Endothelial cell of umbilical vein (primary cell): ENCODE measurements at places on chromosomes 6 and 20.

DNA sequence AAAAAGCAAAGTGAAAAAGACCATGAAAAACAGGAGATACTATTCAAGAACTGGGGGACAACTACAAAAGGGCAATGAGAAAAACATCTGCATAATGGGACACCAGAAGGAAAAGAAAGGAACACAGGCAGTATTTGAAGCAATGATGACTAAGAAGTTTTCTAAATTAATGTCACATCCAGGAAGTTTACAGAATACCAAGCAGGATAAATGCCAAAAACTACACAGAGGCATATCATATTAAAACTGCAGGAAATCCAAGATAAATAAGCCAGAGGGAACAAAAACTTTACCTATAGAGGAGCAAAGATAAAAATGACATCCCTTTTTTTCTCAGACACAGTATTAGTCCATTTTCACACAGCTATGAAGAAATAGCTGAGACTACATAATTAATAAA, 193.0 kb downstream of the ERMARD start:
- peak; percentile 39 for DNase-seq

DNA sequence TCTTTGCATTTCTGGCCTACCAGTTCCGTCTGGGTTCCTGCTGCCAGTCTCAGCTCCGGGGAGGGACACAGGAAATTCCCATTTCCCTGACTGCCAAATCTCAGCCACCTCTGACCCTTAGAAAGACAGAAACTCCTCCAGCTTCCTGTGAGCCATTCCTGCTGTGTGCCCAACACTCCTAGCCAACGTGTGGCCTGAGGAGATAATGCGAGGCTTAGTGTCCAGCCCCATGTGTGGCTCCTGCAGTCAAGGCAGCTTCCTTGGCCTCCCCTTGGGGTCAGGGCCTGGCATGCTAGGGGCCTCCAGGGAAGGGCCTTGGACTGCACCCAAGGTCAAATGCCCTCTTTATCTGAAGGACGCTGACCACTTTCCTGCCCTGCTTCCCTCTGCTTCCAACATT, 45.1 kb downstream of the MAFB start:
- DNase-seq = peak; percentile 63

DNA sequence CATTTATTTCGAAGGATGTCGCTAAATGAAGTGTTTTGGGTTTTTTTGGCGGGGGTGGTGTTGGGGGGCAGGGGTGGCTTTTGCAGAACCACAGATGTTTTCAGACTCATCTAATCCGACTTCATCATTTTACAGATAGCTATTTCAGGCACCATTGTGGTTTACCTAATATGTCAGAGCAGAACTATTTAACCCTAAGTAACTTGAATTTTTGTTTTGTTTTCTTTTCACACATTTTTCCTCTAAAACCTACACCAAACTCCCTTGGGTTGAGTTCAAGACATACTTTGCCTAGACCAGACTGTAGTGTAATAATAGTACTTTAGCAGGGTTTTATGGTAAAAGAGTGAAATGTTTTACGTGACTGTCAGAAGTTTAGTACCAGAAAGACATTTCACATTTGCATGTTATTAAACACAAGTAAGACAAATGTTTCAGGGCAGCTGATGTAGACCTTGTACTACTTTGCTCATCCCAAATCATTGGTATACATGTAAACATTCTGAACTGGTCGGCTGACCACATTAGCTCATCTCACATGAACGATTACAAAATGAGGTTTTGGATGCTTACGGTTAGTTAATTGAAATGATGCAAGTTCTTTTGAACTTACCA, 37.7 kb downstream of the MAP3K4 start:
- DNase-seq = no peak

GRCh38 chr6:10531503-10531902, 10.4 kb downstream of the GCNT2 start:
- DNase-seq = no peak

- no peak for DNase-seq
These were observed 33.5 kb downstream of the DLL1 start for GRCh38 chr6:170257376-170257775.

- DNase-seq = no peak
These were observed 1.9 kb upstream of the BLOC1S5 start for GRCh38 chr6:8066108-8066507.

- peak; percentile 54 for DNase-seq
These were observed 132.8 kb upstream of the ZNF184 start for GRCh38 chr6:27605401-27606342.

DNA sequence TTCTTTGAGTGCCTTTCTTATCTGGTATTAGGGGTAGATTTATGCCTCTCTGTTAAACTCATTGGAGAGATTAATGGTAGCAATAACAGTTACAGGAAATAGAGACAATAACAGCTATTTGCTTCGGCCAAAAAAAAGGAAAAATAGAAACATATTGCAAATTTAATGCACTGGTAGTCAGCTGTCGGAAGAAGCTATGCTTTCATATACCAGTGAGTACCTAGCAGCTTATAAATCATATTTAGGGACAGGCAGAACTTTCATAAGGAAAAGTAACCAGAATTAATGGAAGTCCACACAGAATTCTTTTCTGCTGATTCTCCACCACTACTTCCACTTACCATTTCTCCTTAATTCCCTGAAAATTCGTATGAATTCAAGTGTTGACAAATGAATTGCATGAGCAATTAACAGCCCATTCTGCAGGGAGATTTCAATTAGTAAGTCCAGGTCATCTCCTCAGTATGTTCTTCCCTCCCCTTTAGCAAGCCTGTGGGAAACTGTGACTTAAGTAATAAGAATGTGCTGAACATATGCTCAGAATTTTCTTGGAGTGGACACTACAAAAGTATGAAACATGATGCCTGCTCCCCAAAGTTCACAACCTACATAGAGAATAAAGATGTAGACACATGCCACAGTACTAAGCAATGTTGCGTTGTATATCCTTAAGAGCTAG, 196.7 kb upstream of the KCNQ5 start:
- no peak for DNase-seq

DNA sequence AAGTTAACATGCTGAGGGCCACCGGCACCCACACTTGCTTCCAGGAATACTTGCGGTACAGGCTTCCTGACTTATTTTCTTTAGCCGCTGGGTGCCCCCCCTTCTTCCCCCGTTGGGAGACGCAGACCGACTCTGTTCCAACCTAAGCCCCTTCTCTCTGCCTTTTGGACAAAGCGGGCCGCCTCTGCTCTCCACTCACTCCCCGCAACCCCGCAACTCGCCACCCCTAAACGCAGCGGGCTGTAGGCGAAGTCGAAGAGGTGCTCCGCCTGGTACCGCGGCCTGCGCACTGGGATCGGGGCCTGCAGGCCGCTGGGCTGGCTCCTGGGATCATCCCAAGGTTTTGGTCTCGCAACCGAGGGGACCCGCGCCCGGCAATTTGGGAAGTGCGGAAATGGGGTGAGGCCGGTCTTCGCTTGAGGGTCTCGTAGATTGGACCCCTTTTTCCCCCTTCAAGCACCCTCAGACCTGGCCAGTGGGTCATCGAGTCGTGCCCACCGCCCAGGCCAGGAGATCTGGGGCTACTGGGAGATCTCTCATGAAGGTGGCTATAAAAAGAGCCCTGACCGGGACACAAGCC, 4.7 kb upstream of the FOXF2 start:
- no peak for DNase-seq

GRCh38 chr6:170101281-170102035, 189.4 kb downstream of the DLL1 start:
- DNase-seq = no peak

DNA sequence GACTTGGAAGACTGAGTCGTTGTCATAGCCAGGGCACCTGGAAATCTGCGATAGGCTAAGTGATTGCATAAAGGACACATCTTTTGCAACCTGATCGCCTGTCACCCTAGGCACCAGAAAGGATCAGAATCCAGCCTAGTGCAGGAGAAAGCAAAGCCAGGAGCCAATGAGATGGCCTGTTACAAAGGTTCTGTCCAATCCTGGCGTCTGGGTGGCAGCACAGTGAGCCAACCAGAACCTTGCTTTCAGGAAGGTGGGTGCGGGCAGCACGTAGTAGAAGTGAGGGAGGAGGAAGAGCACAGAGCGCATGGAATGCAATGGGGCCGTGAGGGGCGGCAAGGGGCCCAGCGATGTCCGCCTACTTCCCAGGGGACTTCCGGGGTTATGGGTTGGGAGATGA, 120.4 kb upstream of the GGTLC1 start:
- DNase-seq = no peak

GRCh38 chr6:39558591-39559190, 166.5 kb downstream of the KIF6 start:
- DNase-seq = no peak

DNA sequence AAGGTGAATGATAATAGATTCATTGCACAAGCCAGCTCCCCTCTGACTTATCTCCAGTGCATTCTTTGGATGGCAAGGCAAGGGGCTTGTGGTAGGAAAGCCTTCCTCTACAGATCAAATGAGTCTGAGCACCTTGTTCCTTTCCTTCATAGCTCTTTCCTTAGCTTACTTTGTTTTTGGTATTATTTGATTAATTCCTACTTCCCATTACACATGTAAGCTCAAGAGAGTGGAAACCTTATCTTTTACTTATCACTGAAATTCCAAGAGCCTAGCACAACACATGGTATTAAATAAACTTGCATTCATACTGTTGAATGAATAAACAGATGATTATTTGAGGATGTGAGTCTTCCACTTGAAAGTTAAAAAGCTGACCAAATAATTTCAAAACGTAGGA, 41.7 kb downstream of the FRK start:
- no peak for DNase-seq

- DNase-seq = peak; percentile 80
These were observed 765 bp upstream of the NKAIN2 start for GRCh38 chr6:123802697-123803503.

GRCh38 chr20:16174311-16174710, 398.9 kb downstream of the KIF16B start:
- DNase-seq = no peak

- DNase-seq = no peak
These were observed 37.7 kb upstream of the MAFB start for GRCh38 chr20:40726776-40727175.

DNA sequence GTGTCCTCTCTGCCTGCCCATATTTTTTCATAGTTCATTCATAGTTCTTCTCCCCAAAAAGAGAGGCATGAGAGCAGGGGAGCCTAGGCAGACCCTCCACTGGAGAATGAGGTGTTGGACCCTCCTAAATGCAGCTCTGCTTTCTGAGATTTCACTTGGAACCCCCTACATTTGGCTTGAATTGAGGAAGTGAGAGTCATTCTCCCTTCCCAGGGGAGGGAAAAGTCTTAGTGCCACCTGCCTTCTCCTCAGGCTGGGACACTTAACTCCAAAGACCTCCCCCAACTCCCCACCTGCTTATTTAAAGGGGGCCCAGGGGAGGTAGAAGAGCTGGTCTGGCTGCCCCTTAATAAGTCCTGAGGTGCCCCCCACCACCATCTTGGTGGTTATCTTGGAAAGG, 78.2 kb downstream of the CHMP4B start:
- DNase-seq = no peak

DNA sequence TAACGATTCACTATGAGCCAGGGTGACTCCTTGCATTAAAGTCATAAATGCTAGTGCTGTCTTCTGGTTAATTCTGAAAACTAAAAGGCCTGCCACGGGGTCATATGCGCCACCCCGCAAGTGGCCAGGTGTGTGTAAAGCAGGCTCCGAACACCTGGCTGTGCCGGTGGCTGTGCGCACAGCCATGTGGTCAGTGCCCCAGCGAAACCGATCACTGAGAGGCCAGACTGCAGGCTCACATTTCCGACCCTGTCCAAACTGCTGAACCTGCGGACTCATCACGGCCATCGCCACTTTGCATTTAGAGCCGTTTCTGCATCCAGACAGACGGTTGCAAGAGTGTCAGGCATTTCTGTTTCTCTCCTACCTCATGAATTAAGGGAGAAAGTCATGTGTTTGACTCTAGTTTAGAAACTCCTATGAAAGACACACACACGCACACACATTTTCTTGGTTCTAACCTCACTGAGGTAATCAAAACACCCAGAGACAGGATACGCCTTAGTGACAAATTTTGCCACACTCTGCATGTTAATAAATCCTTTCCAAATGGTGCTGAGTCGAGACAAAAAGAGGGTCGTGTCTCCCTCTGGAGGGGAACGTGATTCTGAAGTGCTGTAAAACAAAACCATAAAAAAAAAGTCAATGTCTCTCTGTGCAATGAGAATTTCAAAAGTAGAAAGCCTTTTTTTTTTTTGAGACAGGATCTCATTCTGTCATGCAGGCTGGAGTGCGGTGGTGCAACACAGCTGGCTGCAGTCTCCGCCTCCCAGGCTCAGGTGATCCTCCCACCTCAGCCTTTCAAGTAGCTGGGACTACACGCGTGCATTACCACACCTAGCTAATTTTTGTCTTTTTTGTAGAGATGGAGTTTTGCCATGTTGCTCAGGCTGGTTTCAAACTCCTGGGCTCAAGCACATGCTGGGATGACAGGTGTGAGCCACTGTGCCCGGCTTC, 31.0 kb upstream of the TCFL5 start:
- no peak for DNase-seq
